Calu3 (cell line): ENCODE measurements at places on chromosomes 5 and 9.

DNA sequence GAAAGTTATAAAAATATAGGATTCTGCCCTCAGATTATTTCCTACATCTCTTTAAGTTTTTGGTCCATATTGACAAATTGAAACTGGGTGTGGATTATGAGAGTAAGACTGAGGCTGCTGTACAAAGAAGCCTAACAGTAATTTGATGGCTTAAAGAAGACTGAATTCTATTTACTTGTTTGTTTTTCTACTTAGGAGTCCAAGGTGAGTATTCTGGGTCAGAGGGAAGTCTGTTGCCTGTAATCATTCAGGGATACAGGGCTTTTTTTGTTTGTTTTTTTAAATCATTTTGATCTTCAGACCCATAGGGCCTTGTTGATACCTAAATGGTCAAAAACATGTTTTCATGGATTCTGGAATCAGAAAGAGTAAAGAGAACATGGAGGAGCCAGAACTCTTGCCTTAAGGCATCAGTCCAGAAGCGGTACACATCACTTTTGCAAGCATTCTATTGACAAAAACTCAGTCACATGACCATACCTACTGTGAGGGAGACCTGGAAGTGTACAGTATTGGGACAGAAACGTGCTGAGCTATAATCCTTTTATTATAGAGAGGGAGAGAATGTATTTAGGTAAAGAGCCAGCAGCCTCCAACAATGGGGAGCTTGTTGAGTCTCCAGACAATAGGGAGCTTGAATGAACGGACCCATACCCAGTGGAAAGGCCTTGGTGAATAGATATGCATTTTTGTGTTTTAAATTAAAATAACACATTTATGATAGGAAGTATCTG is 102.7 kb downstream of the LRRC70 start:
- DNase-seq, result no peak

GRCh38 chr5:106241409-106241808 is 1429.3 kb downstream of the EFNA5 start:
- DNase-seq, result no peak

- no peak for DNase-seq
Observed at GRCh38 chr9:70007831-70008230, 35.8 kb upstream of the MAMDC2 start.

DNA sequence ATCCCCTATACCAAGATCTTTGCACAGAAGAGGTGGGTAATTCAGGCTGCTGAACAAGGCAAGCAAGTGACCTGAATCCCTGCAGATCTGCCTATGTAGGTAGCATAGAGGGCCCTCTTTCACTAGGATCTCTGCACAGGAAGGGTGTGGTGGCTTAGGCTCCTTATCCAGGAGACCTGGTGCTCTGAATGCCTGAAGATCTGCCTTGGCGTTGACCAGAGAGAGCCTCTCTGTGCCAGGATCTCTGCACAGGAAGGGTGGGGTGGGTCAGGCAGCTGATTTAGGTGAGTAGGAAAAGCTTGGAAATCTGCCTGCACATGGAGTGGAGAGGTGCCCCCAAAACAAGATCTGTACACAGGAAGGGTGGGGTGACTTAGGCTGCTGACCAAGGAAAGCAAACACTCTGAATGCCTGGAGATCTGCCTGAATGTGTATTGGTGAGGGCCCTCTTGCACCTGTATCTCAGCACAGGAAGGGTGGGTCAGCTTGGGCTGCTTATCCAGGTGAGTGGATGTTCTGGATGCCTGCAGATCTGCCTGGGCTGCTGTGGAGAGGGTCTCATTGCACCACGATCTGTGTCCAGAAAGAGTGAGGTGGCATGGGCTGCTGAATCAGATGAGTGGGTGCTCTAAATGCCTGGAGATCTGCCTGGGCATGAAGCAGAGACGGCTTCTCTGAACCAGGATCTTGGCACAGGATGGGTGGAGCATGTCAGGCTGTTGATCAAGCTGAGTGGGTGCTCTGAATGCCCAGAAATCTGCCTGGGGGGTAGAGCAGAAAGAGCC is 365.9 kb downstream of the DMAC1 start:
- DNase-seq, result no peak

- no peak for DNase-seq
Observed at GRCh38 chr5:83567741-83568140, 96.2 kb downstream of the VCAN start.

DNA sequence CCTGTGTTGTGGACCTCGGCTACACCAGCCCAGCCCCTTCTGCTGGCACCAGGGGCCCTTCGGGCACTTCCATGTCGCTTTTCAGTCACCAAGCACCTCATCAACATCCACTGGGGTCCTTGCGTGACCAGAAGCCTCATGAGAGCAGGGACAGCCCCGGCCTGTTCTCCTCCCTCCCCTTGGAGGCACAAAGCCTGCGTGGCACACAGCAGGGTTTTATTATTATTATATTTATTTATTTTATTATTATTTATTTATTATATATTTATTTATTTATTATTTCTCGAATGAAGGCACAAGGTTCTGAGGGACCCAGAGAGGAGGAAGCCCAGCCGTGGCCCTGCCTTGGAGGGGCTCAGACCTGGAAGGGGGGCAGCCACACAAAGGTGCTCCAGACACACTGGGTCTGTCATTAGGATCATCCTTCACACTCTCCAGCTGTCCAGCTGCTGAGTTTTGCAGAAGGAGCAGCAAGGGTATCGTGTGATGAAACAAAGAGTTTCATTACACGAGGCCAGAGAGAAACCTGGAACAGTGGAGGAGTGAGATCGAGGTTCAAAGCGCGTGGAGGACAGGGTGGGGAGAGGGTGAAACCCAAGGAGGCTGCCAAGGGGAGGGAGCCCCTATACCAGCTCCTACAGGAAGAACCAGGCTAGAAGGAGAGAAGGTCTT is 5.2 kb downstream of the VAV2 start:
- no peak for DNase-seq

DNA sequence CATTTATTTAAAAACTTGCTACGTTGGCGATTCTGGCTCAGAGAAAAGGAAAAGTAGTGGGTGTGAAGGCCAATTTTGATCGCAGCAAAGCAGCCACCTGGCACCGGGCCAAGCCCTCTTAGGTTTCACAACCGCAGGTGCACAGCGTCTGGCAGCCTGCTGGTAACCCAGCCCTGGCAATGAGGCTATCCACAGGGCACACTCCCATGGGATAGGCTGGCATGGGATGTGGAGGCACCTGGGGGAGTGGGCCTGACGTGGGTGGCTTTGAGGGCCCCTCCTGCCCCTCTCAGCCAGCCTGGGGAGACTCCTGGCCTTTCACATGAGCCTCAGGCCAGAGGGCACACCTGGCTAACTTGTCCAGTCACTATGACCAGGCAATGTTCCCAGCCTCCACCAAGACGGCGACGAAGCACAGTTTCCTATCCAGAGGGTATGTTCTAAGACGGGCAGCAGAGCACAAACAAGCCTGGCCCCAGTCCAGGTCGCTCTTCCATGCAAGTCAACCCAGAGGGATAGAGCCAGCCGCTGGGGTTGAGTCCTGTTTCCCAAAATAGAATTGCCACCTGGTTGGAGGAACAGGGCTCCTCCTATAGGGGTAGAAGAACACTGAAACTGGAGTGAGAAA is 19.0 kb downstream of the CMBL start:
- DNase-seq, result peak; percentile 89

DNA sequence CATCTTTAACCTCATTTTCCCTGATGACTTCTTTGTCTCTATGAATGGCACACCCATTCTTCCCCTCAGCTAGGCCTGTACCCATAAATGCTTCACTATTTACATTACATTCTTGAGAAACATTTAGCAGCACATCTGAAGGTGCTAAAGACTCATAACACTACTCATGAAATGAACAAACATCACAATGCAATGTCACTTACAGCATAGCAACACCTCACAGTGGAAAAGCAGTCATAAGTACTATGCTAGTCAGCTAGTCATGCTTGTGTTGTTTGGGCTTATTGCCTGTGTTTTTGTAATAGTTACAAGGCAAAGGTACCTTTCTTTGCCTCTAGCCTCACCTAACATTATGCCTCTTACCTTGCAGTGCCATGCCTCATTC is 228.9 kb downstream of the KIAA0825 start:
- DNase-seq, result no peak

GRCh38 chr9:123637606-123637944 is 281.6 kb downstream of the CRB2 start:
- no peak for DNase-seq

DNA sequence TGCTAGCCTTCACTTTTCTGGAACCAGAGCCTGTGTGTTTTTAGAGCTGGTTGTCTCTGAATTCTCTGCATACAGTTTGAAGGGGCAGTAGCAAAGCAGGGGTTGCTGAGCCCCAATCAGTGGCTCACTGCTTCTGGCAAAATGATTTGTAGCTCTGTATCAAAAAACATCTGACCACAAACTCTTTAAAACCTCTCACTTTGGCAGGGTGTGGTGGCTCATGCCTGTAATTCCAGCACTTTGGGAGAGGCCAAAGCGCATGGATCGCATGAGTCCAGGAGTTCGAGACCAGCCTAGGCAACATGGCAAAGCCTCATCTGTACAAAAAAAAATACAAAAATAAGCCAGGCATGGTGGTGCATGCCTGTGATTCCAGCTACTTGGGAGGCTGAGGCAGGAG is 28.3 kb upstream of the APC start:
- no peak for DNase-seq

DNA sequence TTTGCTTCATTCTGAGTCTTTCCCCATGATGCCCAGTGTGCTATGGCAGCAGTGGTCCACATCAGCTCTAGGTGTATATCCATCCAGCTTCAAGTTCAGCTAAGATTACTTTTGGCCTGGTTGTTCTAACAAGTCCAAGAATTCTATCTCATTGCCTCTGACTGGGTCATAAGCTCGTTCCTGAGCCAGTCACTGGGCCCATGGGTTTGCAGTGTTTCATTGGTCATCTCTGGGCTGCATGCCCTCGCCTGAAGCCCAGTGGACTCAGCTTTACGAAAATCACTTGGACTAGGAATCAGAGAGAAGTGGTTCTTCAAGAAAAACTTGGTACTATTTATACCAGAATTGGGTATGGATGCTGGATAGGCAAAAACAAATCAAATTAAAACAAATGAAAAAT is 16.1 kb upstream of the ARHGAP26 start:
- DNase-seq, result no peak

- no peak for DNase-seq
Observed at GRCh38 chr9:135896205-135896604, 11.1 kb downstream of the CAMSAP1 start.

- DNase-seq, result peak; percentile 11
Observed at GRCh38 chr9:130770679-130771442, 64.2 kb upstream of the ABL1 start.

GRCh38 chr5:2148312-2149194 is 265.8 kb upstream of the IRX4 start:
- DNase-seq, result no peak

GRCh38 chr5:150323092-150323491 is 20.4 kb upstream of the ARSI start:
- no peak for DNase-seq

- DNase-seq, result no peak
Observed at GRCh38 chr5:133149345-133149744, 97.5 kb downstream of the HSPA4 start.

- no peak for DNase-seq
Observed at GRCh38 chr5:39178861-39179260, 40.5 kb downstream of the FYB1 start.

GRCh38 chr9:88672874-88673689 is 138.1 kb downstream of the NXNL2 start:
- no peak for DNase-seq

DNA sequence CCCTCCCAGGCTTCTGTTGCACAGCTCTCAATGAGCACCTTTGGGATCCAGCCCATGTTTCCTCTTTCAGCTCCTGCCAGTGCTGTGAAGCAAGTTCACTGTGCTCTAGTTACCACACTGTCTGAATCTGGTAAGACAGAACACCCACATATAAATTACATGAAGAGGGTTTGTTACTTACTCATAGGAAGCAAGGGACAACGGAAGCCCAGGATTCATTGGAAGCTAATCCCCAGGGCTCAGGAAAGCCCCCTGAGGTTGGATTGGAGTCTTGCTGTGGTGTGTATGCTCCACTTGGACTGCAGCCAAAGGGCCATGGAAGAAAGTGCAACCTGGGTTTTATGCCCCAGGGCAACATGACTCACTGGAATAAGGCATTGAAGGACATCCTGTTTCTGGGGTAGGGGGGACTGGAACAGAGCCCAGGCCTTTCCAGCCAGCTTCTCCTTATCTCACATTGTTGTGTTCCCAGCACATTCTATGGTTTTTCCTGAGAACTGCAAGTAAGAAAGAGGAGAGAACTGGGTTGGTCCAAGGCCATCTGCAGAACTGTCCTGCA is 15.6 kb upstream of the CLK4 start:
- DNase-seq, result peak; percentile 38

GRCh38 chr9:15416880-15417279 is 5.8 kb upstream of the SNAPC3 start:
- DNase-seq, result peak; percentile 59

DNA sequence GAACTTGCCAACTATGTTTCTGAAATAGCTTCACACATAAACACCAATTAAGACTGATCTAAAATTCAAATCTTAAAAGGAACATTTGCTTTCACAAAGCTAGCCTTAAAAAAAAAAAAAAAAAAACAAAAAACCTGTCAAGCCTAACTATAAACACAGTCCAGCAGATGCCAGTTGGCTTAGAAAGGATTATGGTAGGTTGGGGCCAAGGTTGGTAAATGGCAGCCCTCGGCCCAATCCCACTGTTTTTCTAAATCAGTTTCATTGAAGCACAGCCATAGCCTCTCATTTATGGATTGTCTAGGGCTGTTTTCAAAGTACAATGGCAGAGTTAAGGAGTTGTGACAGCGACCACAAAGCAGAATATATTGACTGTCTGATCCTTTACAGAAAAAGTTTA is 75.7 kb upstream of the FRRS1L start:
- DNase-seq, result no peak

- no peak for DNase-seq
Observed at GRCh38 chr5:10289991-10290390, 17.7 kb downstream of the CMBL start.

DNA sequence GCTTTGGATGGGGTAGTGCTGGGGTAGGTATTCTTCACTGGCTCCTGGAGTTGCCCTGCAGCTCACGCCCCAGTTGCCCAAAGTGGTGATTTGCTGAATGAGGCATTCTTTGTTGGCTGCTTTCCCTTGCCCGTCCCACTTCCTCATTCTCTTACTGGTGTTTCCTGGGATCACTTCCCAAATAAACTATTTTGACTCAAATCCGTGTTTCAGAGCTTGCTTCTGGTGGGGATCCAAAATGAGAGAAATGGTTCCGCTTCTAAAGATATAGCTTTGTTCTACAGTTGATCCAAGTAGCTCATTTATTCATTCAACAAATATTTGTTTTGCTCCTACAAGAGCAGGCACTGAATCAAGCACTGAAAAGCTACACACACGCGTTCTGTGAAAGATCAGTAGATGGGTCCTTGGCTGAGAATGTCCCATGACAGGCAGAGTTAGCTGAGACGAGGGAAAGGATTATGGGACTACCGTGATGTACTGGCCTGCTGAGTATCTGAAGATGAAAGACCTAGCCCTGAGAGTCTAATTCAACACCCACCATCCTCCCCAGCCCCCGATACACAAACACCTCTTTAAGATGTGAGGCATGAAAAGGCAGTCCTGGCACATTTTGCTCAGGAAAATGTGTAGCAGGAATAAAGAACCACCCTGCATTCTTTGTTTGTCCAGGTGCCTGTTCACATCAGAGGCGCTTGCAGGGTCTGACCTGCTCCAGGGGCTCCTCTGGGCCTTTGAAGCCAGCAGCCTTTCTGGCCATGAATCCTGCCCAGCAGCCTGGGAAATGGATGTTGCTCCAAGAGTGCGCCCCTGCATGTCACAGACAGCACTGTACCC is 143.1 kb upstream of the RANBP3L start:
- peak; percentile 26 for DNase-seq

- no peak for DNase-seq
Observed at GRCh38 chr9:130500340-130501180, 55.8 kb downstream of the ASS1 start.
